Breast epithelium (tissue), 4 donors: ENCODE measurements at places on chromosomes 11 and 22. TPM values are rescaled to one million over a fixed set of nuclear protein-coding genes. Genes with fewer than 3 reads are reported as not detected.

CLMP gene
- total RNA-seq, result 70.8 TPM

CNGA4 gene
- 0.48 TPM for total RNA-seq

SUSD2 gene
- total RNA-seq, result 7.9 TPM

UQCC3 gene
- 8.3 TPM for total RNA-seq

MMP11 gene
- total RNA-seq, result 4.8 TPM

ADM2 gene
- total RNA-seq, result 0.59 TPM

KIF18A gene
- total RNA-seq, result 0.33 TPM

C1QTNF6 gene
- 3.6 TPM for total RNA-seq

MPPED1 gene
- not detected for total RNA-seq

BCO2 gene
- 10.8 TPM for total RNA-seq

FOLH1 gene
- 8.2 TPM for total RNA-seq

AQP11 gene
- 1.8 TPM for total RNA-seq

PANX2 gene
- total RNA-seq, result 2.0 TPM

ANGPTL5 gene
- total RNA-seq, result 0.33 TPM

OR8A1 gene
- not detected for total RNA-seq

MUC2 gene
- not detected for total RNA-seq

ST14 gene
- total RNA-seq, result 48.5 TPM

- peak; percentile 73 for DNase-seq
These were observed 2.1 kb downstream of the MED15 start for GRCh38 chr22:20509344-20510047.

DNA sequence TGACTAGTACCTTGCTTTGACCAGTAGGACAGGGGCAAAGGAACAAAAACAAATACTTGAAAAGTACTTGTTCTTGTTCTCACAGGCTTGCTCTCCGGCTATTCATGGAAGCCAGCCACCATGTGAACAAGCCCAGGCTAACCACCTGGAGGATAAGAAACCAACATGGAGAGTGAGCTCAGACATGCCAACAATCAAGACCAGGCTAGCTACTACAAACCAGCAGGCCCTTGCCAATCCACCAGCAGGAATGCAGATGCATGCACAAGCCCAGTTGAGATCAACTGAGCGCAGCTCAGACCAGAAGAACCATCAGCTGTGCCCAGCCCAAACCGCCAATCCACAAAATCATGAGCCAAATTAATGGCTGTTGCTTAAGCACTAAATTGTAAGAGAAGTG lies 180.1 kb upstream of the ISX start:
- DNase-seq, result no peak

- DNase-seq, result no peak
These were observed 880.6 kb downstream of the NTM start for GRCh38 chr11:132251061-132251460.

GRCh38 chr11:124068601-124069110 lies 27.5 kb upstream of the OR10G7 start:
- no peak for DNase-seq

DNA sequence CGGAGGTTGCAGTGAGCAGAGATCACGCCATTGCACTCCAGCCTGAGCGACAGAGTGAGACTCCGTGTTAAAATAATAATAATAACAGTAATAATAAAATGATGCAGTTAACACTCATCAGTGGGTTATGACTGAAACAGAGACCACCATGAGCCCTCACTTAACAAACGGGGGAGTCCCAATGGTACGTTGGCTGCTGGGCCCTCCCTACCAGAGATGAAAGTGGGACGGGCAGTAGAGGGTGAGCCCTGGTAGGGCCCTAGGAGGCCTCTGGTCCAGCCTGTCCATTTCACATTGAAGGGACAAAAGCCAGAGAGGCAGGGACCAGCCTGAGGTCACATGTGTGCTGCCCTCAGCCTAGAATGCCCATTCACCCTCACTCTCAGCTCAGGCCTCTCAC lies 13.7 kb upstream of the KIAA0930 start:
- DNase-seq, result no peak

- DNase-seq, result peak; percentile 37
These were observed 51.9 kb upstream of the KCNQ1OT1 start for GRCh38 chr11:2751523-2752203.

GRCh38 chr11:125481531-125481930 lies 14.5 kb downstream of the FEZ1 start:
- no peak for DNase-seq

DNA sequence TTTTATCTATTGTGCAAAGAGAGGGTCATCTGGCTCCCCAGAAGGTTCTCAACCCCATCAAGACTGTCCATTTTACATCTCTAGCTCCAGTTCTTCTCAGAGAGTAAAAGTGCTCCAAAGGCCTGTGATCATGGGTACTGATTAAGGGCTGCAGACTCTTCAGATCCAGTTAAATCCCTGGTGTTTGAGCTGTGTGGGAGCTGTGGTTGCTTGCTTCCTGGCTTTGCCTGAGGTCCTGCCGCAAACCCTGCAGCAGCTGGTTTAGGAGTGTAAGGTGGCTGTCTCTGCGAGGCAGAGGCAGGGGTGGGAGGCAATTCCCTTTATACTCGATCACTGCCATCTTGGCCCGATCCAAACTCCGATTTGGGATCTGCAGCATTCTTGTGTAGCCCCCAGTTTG lies 1.2 kb downstream of the MRPL17 start:
- DNase-seq, result no peak

DNA sequence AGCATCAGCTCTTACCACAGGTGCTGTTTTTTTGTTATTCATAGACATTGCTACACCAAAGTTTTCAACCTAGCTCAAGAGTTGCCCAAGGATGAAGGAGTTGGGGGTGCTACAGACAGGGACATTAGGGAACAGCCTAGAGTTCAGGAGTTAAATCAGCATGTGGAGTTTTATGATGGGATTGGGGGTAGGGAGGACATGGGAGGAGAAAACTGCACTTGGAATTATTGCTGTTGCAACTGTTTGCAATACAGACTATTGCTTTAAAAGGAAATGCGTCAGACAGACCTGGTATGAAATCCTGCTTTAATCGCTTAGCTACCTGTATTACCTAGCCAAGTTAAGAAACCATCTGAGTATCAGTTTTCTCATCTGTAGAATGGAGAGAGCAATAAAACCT lies 6.3 kb downstream of the TMA7B start:
- DNase-seq, result no peak

GRCh38 chr11:116312570-116313391 lies 460.0 kb downstream of the BUD13 start:
- peak; percentile 62 for DNase-seq

DNA sequence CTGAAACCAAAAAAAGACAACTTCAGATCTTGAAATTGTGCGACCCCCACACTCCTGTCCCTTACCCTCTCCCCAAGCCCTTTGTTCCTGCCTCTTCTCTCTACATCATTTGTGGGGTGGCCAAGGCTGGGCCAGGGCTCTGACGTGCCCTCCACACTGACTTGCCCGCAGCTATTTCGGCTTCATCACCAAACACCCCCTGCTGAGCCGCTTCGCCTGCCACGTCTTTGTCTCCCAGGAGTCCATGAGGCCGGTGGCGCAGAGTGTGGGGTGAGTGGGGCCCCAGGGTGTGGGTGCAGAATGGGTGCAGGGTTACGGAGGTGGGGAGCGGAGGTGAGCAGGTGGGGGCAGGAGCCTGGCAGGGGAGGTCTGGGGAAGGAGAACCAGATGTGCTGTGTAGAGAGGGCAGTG lies 9.5 kb downstream of the MAPK8IP2 start:
- DNase-seq, result no peak

GRCh38 chr11:35262056-35262455 lies 123.1 kb downstream of the CD44 start:
- DNase-seq, result no peak

DNA sequence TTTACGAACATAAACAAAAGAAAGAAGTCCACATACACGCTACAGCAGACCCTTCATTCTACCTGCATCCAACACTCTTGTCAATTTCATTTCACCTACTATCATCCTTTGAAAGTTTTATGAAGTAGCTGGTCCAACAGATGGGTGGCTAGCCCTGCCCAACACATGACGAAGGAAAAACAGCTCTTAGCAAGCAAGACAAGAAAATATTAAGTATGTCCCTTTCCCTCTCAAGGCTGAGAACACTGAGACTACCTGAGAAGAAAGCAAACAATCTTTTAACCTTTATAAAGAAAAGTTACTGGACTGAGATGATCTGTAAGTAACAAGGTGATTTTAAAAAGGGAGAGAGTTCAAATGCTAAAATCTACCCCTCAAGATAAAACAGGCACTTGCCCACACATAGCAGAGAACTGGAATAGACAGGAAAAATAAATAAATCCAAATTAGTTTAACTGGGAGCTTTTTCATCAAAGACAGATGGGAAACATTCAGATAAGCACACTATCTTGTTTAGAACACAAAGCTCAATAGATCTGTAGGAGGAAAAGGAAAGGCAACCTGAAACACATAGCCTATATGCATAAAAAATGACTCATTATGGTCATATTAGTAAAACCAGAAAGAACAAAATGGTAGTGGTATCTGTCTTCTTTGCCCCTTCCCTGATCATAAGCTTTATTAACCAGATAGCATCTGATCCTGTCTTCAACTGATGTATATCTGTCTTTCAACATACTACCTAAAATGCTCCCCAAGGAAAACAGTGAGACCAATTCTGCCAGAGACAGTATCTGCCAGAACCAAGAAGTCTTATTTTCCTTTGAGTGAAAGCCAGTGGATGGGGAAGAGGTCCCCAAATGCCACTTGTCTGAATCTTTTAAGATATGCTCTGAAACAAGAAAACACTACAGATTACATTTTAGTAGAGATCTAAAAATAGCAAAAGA lies 104.3 kb downstream of the MRTFA start:
- DNase-seq, result no peak
